ENCODE measurements at places on chromosomes 1 and 21.

- no peak for DNase-seq
Observed at GRCh38 chr1:184368354-184368753, 18.5 kb upstream of the C1orf21 start.

DNA sequence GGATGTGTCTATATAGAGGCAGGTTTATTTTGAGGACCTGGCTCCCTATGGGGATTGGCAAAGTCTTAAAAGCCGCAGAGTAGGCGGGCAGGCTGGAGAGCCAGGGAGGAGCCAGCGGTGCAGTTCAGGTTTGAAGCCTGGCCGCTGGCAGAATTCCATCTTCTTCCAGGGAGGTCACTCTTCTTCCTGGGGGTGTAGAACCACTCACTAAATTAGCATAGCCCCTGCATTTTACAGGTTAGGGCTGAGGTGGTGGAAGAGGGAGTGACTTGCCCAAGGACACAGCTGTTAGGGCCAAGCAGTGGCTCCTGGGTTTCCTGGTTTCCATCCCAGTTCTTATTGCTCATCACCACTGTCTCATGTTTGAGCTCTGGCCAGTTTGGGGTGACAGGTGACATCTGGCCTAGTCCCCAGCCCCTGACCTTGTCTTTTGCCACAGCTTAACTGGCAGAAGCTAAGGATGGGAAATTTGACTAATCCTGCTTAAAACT is 1.4 kb downstream of the PINK1 start:
- no peak for DNase-seq

DNA sequence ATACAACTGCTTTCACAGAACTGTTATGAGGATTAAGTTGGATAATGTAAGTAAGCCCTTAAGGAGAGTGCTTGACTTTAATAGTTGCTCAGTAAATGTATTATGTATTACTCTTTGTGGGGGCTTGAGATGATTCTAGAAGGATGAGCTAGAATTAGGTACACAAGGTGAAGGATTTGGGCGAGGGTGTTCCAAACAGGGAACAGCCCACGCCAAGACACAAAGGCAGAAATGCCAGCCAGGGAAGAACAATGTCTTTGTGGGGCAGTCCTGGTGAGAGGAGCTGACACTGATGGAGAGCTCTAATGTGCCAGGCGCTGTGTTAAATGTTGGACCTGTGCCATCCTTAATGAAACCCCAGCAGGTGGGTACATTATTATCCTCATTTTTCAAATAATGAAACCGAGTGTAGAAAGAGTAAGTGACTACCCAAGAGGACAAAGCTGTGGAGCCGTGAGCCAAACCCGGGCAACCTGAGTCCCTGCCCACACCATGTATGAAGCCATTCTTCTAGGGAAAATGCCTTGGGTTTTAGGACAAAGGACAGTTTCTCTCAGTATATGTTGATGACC is 362.4 kb downstream of the HHAT start:
- no peak for DNase-seq

DNA sequence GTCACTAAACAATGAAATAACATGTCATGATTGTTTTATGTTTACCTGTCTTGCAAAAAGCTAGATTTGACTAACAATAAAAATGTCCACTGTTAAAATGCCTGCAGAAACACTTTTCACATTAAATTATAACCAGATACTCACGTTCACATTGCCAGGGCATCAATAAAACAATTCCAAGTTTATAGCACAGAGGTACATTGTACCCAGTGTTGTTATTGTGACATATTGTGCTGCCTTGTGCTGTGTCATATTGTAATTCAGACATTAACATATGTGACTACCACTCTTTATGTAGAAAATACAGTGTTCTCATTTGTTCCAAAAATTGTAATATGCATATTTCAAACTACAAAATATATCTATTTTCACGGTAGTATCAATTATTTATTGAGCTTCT is 766.1 kb downstream of the NCAM2 start:
- DNase-seq, result no peak

GRCh38 chr1:225950905-225951497 is 10.0 kb upstream of the LEFTY2 start:
- no peak for DNase-seq

DNA sequence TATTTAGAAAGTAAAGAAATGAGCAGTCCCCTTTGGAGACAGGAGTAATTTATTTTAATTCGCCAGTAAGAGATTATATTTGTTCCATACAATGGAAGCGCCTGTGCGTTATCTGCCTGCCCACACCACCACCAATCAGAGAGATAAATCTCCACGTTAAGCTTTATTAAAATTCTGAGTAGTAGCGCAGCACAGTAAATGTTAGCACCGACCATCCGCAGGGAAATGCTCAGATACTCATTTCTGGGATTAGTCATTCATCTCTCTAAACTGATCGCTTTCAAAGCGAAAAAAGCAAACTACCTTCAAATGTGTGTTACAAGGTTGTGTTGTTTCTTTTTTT is 1.2 kb downstream of the ETS2 start:
- DNase-seq, result no peak

DNA sequence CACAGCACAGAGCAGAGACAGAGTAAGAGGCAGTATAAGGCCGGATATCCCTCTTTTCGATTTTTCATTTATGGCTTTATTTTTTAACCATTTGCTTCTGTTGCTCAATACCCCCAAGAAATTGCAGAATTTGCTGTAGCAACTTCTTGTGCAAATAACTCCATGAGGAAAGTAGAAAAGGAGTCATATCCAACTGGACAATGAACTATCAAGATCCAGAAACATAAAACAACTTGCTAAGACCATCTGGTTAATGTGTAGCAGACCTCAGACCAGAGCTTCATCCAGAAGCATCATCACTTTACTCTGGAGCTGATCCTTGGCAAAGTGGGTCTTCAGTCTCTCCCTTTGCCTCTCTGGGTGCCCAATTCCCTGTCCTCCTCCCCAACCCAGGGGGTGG is 45.9 kb downstream of the ZNF697 start:
- no peak for DNase-seq

DNA sequence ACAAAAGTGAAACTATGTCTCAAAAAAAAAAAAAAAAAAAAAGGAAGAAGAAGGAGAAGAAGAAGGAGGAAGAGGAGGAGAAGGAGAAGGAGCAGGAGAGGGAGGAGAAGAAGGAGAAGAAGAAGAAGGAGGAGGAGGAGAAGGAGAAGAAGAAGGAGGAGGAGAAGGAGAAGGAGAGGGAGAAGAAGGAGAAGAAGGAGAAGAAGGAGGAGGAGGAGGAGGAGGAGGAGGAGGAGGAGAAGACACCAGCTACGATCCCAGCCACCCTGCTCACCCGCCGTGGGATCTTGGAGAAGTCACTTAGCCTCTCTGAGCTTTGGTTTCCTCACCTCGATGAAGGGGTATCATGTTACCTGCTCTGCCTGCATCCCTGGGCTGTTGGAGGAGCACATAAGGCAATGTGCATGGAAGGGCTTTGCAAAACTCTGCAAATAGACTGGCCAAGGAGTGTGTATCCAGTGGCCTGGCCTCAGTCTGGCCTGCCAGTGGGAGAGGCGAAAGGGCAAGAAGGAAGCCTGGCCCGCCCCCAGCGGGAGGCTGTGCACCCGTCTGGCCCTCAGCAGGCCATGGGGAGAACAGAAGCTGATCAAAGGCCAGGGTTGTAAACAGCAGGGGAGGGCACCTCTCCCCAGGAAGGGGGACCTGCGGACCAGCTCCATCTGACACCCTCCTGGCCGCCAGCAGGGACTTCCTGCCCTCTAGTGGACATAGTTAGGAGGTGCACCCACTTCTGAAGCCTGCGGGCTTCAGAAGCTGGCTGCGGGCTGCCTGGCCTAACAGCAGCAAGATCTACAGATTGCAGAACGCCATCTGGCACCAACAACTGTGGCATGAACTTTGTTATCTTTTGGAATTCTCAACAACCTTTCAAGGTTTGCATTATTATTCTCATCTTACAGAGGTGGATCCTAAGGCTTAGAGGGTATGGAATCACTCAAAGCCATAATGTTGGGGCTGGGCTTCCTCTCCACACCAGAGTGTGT is 19.2 kb upstream of the CDK18 start:
- peak; percentile 23 for DNase-seq

DNA sequence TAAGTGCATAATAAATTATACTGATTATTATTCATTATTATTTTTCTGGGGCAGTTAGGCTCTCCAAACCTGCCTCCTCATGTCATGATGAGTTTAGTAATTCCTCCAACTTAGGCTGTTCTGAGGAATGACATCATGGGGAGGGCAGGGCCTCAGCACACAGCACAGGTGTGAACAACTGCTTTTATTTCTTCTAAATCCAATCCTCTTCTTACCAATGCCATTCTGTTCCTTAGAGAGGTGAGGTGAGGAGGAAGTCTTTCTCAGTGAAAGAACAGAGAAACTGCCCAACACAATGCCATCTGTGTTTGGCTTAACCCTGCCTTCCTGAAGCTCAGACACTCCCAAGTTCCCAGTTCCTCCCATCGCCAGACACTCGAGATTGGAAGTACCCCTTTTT is 45.4 kb upstream of the WASF2 start:
- DNase-seq, result no peak

All from stimulated activated CD4-positive, alpha-beta T cell treated with anti-CD3 and anti-CD28 coated beads, Interleukin-15, amount 100 ng/mL, for 1 hour (primary cell).